D341Med (cell line): ENCODE measurements at places on chromosomes 6 and 20.

DNA sequence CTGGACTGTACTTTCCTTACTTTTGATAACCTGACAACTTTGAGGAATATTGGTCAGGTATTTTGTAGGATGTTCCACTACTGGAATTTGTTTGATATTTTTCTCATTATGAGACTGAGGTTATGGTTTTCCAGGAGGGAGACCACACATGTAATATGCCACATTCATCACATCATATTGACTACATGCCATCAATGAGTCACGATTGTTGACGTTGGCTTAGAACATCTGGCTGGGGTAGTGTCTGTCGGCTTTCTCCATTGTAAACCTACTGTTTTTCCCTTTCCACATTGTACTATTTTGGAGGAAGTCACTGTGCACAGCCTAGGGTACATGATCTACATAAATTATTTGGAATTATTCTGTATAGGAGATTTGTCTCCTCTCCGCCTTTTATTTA, 1.4 kb upstream of the STX11 start:
- DNase-seq = no peak

DNA sequence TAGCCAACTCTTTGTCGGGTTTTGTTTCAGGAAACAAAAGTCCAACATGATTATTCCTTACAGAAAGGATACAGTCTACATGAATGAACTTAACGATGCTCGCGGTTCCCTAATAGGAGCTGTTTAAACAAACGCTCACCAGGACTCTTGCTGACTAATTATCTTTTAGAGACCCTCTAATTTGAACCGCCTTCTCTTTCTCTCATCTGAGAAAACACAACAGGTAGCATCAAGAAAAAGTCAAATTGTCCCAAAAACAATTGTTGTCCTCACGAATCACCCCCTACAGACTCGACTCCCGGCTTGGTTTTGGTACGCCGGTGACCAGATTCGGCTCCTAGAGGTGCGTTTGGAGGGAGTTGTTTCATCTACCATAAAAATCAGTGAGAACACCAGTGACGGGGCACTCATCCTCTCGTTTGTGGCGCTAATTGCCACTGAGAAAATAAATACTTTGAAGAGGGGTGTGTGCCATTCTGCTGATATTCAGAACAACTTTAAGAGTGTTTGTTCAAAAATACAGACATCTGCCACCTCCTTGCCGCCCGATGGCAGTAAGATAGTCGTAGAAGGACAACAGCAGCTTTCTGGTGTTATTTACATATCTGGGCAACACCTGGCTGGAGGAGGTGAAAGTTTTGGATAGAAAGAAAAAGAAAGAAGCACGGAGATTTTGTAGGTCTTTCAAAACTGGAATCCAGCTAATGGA, 1.1 kb upstream of the SIM1 start:
- DNase-seq = no peak

GRCh38 chr20:7850775-7851490, 89.3 kb downstream of the HAO1 start:
- no peak for DNase-seq

DNA sequence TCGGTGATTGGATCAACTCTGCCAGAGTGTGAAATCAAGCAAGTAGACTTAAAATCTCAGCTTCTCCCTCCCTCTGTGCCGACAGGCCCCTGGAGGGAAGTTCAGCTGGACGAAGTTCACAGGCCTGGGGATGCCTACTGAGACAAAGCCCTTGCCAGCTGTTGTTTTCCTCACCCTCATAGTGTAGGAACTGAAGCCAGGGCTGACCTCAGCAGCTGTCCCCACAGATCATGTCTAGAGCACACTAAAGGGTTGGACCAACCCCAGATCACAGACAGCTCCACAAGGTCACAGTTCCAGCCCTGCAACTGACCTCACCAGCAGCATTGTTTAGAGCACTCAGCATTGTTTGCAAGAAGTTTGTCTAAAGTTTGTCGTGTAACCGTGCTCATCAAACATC, 261.9 kb upstream of the ECI2 start:
- DNase-seq = no peak

DNA sequence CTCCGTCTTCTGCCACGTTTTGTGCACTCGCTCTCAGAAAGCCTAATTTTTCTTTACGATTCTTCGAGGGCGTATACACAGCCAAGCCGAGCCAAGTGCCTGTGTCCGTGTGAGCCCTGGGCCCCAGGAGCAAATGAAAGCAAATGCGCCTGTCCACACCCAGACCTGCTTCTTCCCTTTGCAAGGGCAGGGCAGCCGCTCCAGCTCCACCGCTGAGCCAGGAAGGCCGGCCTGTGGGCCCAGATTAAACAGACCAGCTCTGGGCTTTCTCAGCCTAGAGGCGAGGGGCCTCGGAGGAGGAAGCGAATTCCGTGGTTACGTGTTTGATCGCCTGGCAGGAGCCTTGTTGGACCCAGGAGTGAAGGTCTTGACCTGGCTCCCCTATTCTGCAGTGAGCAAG, 184.6 kb downstream of the SMOC2 start:
- no peak for DNase-seq

DNA sequence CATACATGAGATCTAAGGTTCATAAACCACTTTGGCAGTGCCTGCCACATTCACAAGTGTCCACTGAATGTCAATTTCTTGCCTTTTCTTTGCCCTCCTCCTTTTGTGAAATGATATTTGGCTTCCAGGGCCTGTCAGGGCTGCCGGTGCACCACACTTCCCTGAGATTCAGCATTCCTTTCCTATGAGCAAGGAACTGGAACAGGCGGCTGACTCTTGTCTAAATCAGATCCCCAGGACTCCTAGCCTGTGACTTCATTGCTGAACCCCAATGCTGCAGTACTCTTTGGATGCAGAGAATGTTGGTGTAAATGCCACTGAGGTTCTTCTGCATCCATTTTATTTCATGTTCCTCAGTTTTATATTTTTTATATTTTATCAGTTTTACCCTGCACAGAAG, 172.2 kb downstream of the ARID1B start:
- DNase-seq = no peak

DNA sequence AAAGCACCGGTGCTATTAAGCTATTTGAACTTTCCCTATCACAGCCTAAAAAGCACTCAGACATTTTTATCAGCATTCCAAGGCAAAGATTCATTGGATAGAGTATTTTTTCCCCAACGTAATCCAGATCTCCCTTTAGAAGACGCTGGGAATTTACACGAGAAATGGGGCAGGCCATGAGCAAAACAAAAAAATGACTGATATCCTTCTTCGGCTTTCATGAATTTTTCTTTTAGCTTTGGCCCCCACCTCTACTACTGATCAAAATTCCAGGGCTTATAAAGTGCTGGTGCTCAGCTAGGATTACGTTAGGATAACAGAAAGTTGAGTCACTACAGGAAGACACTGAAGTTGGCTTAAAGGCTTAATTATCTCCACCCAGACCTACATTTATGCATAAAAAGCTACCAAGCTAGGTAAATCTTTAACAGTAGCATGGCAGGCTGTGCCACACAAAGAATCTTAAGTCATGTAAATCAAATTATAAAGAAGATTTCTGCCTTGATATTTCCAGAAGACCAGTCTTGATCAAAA, 418.5 kb upstream of the BTBD3 start:
- no peak for DNase-seq

GRCh38 chr6:160394654-160395035, 46.5 kb downstream of the SLC22A3 start:
- DNase-seq = no peak

DNA sequence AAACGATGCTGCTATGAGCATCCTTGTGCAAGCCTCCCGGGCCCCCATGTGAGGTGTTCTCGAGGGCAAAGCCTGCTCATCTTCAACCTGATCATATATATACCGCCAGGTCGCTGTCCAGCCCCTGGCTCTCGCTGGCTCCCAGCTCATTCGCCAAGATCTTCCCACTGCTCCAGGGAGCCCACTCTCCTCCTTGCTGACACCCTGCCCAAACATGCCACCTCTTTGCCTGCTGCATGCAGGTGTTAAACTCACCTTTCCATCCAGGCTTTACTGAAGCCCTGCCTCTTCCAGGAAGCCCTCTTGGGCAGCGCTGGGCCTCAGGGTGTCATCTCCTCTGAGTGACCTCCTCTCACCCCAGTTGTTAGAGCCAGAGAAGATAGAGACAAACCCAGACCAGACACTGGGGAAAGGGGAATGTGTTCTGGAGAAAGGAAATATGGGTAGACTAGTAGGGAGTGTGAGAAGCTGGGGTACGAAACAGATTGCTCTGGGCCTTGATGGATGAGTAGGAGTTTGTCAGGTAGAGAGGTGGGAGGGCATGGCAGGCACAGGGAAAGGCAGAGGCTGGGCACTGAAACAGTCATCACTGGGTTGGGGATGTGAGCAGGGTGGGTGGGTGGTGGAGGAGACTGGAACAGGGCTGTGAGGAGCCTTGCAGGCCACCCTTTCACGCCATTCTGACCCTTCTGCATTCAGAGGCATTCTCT, 1.2 kb upstream of the DLGAP4 start:
- no peak for DNase-seq

- no peak for DNase-seq
Measured at GRCh38 chr6:138569970-138570724, 70.9 kb upstream of the NHSL1 start.

DNA sequence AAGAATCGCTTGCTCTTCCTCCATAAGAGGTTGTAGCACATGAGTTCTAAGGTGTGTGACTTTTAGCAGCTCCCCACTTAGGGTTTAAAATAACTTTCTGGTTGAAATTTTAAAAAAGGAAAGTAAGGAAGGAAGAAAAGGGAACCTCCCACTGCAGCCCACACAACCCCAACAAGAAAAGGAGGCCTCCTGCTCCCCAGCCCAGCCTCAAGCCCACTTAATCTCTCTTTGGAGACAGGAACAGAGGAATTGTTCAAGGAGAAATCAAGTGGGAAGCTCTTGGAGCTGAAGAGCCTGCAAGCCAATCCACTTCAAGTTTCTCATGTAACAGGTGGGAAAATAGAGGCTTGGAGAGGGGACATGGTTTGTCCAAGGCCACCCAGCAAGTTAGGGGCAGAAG, 39.1 kb upstream of the PREX1 start:
- no peak for DNase-seq

- no peak for DNase-seq
Measured at GRCh38 chr6:120622127-120622631, 712.1 kb downstream of the TBC1D32 start.

DNA sequence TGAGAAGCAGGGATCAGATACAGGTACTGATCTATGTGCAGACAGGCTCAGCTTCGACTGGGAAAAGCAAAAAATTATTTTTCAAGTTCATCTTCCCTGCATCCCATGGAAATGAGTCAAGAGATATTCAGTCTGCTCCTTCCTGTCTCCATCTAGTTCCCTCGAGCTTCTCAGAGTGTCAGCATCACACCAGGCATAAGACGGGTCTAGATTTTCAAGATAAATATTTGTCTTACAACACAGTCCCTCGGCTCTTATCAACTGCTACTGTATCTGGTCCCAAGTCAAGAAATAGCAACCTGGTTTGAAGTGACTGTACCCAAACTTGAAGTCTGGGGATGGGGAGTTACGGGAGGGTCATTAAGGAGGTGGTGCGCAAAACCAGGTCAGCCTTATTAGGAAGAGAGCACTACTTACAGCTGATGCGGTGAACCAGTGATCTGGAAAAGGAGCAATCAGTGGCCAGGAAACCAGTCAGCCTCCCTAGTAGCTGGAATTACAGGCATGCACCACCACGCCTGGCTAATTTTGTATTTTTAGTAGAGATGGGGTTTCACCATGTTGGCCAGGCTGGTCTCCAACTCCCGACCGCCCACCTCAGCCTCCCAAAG, 29.7 kb downstream of the ZMYND8 start:
- no peak for DNase-seq

DNA sequence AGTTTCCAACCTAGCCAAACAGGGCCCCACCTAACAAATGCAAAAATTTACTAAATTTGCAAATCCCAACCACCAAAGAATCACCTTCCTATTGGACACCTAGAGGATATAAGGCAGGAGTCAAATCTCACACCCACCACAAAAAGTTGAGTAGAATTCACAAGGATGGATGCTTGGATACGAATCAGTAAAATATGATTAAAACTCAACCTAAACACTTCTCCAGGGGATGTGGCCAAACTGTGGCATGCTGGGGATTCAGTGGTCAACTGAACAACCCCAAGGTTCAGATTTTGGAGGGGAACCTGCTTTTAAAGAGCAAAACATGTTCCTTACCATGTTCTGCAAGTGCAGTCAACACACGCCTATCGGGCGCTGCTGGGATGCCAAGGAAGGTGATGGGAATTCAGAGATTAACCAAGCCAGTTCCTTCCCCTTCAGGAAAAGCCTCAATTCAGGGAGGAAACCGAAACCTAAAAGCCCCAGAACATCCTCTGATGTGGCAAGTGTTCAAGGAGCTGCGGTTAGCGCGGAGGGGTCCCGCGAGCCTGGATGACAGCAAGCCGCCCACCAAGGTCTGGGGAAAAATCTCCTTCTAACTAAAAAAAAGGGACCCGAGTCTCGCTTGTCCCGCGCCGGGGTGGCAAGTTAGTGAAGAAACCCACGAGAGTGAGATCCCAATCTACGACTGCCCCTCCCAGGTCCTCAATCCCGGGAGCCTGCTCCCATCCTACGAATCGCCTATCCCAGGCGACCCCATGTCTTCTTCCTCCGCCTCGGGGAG, 902 bp downstream of the SAMHD1 start:
- DNase-seq = peak; percentile 55

GRCh38 chr20:10247440-10247839, 28.8 kb downstream of the SNAP25 start:
- DNase-seq = no peak

GRCh38 chr6:139903411-139904157, 529.1 kb upstream of the CITED2 start:
- no peak for DNase-seq

GRCh38 chr20:47501116-47501481, 588 bp upstream of the NCOA3 start:
- DNase-seq = peak; percentile 24

DNA sequence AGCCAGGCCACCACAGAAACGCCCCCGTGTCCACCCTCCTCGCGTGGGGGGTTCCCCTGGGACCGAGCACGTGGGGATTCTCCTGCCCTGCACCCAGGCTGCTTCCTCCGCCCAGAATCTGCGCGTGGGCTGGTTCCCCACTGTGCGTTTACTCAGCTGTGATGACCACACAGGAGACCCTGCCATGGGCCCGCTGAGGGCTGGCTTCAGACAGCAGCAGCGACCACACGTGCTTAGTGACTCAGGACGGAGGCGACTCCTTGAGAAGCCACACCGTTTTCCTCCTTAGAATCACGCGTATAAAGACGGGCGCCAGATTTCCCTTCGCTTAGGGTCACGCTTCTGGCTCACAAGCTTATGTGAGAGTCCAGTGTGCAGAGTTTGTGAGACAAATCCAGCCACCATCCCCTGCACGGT, 63.9 kb upstream of the PDE10A start:
- no peak for DNase-seq

GRCh38 chr6:137488150-137489045, 5.8 kb downstream of the OLIG3 start:
- peak; percentile 29 for DNase-seq

DNA sequence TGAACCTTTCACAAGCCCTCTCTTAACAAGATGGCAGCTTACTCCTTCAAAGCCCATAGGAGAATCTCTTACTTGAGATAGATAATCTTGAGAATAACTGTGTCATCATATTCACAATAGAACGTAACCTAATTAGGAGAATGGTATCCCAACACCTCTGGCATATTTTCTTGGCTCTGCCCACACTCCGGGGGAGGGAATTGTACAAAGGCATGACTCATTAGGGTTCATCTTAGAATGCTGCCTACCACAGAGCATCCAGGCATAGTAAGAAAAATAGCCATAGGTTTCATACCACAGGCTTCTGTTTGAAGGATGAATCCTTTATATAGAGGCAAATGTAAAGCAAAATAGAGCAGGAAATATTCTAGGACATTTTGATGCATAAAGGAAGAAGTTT, 1100.6 kb upstream of the CITED2 start:
- no peak for DNase-seq
